ENCODE measurements at places on chromosomes 7 and 10.

DNA sequence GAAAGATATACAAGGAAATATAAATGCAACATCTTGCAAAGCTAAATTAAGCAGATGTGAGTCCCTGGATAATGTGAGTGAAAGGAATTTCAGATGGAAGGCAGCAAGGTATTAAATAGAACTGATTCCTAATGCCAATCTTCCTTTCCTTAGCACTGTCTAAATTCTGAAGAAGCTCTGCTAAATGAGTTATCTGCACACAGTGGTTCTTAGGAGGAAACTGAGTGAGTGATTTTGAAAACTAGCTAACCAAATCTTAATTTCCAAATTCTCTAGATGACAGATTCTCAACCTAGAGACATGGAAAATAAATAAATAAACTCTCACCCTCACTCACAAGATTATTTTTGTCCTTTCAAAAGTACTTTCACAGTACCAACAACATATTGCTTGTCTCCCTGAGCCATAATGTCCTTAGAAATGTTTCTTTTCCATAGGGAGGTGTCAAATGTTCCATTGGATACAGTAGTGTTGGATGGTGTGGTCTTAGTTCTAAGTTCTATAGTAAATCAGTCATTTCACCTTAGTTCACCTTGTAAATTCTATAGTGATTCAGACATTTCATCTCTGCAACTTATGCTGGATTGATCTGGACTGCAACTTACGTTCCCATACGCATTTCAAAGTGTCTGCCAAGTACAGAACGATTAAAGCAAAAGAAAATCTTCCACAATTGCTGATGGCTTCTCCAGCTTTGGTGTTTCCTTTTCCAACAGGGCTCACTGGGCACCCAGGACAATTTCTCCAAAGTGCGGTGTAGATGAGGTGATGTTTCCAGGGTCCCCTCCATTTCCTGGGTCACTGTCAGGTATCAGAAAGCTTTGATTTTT, 145.4 kb upstream of the FAM171A1 start:
- no peak for DNase-seq

- no peak for DNase-seq
Measured at GRCh38 chr10:4488904-4489303, 337.1 kb upstream of the AKR1E2 start.

- peak; percentile 63 for DNase-seq
Measured at GRCh38 chr10:69572159-69573055, 815 bp downstream of the NEUROG3 start.

DNA sequence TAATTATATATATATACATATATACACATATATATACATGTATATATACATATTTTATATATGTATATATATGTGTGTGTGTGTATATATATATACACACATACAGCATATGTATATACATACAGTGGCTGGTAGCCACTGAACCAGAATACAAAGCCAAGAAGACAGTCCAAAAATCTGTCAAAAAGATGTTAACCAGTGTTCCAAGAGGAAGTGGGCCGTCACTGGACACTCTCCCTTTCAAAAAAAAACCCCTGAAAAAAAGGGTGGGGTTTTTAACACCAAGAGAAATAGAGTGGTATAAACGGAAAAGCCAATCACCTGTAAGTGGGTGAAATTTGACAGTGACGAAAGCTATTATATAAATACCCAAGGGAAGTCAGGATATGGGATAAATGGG, 31.1 kb upstream of the C1GALT1 start:
- no peak for DNase-seq

GRCh38 chr10:84660450-84661159, 332.2 kb downstream of the CCSER2 start:
- no peak for DNase-seq

GRCh38 chr10:34102237-34102673, 712.8 kb downstream of the PARD3 start:
- DNase-seq = no peak

- DNase-seq = no peak
Measured at GRCh38 chr7:143367972-143368371, 5.5 kb upstream of the FAM131B start.

- peak; percentile 65 for DNase-seq
Measured at GRCh38 chr7:124635416-124635815, 130.2 kb downstream of the GPR37 start.

GRCh38 chr10:55158633-55159032, 357.6 kb upstream of the PCDH15 start:
- DNase-seq = no peak

GRCh38 chr10:1754506-1755153, 17.3 kb upstream of the ADARB2 start:
- peak; percentile 36 for DNase-seq

- DNase-seq = no peak
Measured at GRCh38 chr10:70579234-70580002, 23.1 kb downstream of the PRF1 start.

- no peak for DNase-seq
Measured at GRCh38 chr7:45223078-45223477, 65.5 kb downstream of the RAMP3 start.
